Endodermal cell (in vitro differentiated cells): ENCODE measurements at places on chromosomes 3 and 15. TPM values are rescaled to one million over a fixed set of nuclear protein-coding genes. Genes with fewer than 3 reads are reported as not detected.

The TUSC7 gene
- not detected in 3 replicates for total RNA-seq

The SPINK8 gene
- total RNA-seq, result not detected in 3 replicates

The MESP2 gene
- 1.3 to 1.9 TPM (median 1.6 TPM) in 3 replicates for total RNA-seq

The SKOR1 gene
- total RNA-seq, result 0.14 and 0.37 TPM in 2 replicates

The XIRP1 gene
- total RNA-seq, result not detected in 2 replicates
